ENCODE measurements at places on chromosomes 2 and 18. TPM values are rescaled to one million over a fixed set of nuclear protein-coding genes. Genes with fewer than 3 reads are reported as not detected.

CAD gene
- 162 TPM for total RNA-seq

MATN3 gene
- total RNA-seq, result not detected

ITGA6 gene
- 4.2 TPM for total RNA-seq

DNA sequence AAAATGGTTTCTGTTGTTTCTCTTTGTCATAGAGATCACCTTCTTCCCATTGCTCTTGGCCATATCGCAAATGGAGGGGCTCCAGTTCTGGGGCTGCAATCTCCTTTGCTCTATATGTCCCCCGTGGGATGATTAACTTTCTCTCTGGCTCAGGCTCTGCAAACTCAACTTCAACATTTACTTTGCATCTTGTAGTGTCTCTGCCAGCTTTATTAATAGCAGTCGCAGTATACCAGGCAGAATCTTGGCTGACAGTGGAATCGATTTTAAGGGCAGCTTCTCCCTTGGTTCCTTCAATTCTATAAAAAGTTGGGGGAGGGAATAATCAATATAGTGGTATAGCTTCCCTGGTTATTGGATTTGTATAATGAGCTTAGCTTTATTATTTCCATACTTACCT is 30.5 kb downstream of the TTN start:
- DNase-seq, result no peak

DNA sequence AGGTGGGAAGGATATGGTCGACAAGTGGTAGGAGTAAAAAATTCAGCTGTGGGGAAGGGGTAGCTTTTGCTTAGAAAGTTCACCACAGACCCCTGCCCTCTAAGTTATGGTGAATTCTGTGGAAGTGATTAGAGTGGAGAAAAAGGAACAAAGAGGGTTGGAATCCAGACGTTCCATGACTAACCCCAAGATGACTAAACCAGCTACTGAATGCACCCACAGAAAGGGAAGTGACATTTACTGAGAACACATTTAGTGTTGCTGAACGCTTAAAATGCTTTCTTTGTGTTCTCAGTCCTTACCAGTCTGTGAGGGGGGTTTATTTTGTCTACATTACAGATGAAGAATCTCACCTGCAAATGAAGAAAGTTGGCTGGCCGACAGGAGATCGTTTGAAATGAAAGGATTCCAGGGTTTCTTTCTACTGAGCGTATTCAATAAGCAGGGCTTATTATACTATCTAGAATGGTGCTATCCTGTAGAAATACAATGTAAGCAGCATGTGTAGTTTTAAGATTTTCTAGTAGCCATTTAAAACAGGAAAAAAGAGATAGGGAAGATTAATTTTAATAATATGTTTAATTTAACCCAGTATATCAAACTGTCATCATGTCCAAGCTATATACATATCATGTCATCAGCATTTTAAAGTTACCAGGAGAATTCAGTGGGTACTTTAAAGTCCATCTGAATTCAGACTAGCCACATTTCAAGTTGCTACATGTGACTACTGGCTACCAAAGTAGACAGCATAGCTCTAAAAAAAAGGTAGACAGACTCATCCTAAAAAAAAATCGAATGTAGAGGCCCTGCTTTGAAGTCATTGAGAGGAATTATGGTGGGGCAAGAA is 60.1 kb downstream of the LIMS1 start:
- no peak for DNase-seq

DNA sequence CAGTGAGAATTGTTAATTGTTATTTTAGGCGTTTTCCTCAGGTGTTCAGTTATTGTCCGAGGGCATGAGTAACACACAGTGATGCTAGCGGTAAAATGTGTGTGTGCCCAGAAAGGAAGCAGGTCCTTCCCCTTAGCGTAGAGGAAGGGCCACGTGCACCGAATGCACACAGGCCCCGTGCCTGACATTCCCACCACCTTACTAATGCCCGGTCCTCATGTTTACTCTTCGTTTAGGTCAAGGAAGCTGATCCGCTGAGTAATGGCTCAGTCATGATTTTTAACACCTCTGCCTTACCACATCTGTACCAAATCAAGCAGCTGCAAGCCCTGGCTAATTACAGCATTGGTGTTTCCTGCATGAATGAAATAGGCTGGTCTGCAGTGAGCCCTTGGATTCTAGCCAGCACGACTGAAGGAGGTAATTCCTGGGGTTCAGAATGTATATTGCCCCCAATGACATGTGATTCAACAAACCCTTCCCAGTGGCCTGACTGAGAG is 76.7 kb downstream of the MERTK start:
- no peak for DNase-seq

Data from activated T-cell treated with anti-CD3 and anti-CD28 coated beads, Interleukin-2, amount 50 U/mL, for 4 hours (primary cell).